ENCODE measurements at places on chromosomes 1 and 21.

DNA sequence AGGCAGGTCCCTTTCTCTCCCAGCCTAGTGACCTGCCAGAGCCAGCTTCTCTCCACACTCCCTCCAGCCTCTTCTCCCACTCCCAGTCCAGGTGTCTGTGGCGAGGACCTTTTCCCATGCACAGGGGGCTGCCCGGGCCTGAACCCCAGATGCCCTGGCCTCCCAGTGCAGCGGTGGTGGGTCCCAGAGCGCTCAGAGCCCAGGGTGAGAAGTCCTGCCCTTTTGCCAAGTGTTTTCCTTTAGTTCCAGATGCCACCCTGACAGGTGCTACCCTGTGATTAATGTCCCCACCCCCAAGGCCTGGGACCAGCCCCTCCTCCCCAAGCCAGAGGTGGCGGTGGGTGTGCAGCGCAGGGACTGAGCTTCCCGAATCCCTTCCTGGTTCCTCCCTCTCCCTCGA, 90.4 kb downstream of the PAX7 start:
- DNase-seq = no peak

- DNase-seq = peak; percentile 29
Observed at GRCh38 chr1:110787328-110788071, 85.4 kb upstream of the CD53 start.

- DNase-seq = no peak
Observed at GRCh38 chr1:228016653-228017355, 10.0 kb downstream of the WNT3A start.

DNA sequence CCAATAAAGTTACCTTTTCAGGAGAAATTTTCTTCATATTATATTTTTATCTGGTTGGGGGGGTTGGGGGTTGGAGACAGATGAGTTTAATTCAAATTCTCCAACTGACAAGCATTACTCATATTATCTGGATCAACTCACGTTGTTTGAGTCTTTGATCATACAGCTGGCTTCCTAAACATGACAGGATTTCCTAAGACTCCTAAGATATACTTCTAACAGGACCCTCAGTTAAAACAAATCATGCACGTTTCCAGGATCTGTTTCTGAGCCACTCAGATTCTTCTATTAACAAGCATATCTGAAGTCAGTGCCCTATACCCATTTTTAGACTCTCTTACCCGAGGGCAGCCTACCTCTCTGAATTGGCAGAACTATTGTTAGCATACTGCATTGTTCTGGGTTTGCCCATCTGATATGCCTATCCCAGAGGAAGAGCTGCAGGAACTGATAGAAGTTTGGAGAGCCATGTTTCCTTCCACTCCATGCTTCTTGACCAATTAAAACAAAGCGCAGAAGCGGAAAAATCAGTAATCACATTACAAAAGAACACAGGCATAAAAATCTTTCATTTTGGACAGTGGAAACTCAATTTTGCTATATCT, 653.9 kb downstream of the LTN1 start:
- no peak for DNase-seq

GRCh38 chr1:184753608-184754475, 816 bp downstream of the EDEM3 start:
- DNase-seq = peak; percentile 38

DNA sequence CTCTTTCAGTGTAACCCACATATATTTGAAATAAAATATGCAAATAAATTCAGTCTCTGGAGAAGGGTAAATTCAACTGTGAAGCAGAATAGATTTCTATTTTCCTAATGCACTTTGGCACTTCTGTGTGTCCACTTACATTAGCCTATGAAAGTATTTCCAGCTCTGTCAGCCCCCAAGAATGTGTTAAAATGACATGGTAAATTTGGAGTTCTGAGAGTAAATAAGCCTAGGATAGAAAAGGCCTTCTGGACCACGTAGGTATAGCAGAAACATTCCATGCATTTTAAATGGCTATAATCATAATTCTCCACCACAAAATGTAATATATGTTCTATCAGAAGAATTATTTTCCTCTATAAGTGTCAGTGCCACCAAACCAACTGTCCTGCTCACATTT, 276.2 kb downstream of the NEGR1 start:
- DNase-seq = no peak

- no peak for DNase-seq
Observed at GRCh38 chr21:45572231-45572630, 30.0 kb upstream of the SLC19A1 start.

DNA sequence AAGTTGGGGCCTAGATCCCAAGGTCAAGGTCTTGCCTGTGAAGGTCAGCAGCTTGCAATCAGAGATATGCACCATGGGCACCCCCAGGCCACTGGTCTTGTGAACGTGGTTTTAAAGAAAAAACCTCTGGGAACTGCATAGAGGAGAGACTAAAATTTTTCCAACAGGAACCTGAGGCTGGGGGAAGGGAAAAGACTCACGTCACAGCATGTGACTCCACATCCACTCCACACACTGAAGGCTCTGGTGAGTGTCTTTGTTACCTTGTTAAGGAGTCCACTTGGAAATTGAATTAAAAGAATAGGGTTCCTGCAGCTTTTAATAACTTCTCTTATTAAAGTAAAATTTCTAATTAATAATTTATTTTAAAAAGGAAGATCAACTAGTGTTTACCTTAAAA, 224.9 kb downstream of the DAB1 start:
- DNase-seq = no peak

DNA sequence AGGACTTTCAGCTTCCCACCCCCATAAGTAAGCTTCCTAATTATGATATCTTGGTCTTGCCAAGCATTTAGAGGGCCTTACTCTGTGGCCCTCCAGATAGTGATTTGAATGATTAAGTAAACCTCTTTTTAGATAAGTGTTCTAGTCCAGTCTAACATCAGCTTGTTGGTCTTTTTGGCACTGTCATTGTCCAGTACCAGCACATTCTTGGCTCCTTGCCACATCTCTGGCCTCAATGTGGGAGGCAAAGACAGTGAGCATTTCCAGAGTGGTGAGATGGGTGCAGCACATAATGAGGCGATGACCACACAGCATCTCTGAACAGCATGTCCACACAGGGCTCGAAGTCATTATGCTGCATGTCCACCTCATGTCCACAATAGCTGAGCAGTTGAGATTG, 6.1 kb downstream of the CAPZA1 start:
- no peak for DNase-seq

Data from stimulated activated CD4-positive, alpha-beta T cell treated with anti-CD3 and anti-CD28 coated beads, Interleukin-4, amount 100 ng/mL, for 4 hours (primary cell).